ENCODE measurements at places on chromosomes 1 and 21.

DNA sequence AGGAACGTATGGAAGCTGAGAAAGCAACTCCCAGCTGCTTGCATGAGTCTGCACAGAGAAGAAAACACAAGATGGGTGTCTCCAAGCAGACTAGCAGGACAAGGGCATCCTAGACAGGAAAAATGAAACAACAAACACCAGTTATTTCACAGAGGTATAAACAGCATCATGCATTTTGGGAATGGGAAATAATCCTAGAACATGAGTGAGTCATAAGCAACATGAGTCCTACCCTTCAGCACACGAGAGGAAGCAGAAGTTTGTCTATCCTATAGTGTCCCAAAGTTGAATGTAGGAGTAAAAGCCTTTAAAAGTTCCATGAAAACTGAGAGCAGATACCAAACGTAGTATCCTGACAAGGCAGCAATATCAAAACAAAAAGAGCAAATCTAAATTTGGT lies 11.3 kb upstream of the FRRS1 start:
- no peak for DNase-seq

- no peak for DNase-seq
These were observed 119.8 kb downstream of the PLA2G4A start for GRCh38 chr1:186948535-186948934.

- DNase-seq: peak; percentile 70
These were observed 199.2 kb downstream of the DNM3 start for GRCh38 chr1:172040466-172040865.

DNA sequence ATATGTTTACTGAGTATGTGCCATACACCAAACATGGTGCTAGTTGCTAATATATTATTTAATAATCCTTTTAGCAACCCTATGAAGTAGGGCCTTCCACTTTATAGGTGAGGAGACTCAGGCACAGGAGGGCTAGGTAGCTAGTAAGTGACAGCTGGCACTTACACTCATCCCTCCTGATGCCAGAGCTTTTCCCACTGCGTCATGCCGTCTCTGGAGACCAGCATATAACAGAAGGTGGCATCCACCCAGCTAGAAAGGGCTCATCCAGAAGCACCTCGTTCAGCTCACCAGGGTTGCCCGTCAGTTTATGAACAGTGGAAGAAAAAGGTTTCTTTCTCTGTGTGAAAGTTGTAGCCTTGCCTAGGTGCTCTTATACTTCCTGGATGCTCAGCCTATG lies 108.9 kb downstream of the NOS1AP start:
- DNase-seq: no peak

DNA sequence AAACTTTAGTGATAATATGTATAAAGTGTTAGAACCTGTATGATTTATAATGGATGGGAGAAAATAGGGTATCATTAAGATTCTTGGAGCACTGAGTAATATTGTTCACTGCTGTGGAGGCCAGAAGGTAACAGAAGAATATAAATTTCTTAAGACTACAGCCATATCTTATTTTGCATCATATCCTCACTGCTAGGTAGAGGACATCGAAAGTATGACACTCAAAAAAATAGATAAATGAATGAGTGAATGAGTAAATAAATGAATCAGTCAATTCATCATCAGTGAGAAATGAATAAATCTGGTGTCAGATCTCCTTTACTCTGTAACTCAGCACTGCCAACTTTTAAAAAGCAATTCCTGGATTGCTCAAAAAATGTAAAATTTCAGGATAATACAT lies 33.2 kb downstream of the RGS13 start:
- no peak for DNase-seq

DNA sequence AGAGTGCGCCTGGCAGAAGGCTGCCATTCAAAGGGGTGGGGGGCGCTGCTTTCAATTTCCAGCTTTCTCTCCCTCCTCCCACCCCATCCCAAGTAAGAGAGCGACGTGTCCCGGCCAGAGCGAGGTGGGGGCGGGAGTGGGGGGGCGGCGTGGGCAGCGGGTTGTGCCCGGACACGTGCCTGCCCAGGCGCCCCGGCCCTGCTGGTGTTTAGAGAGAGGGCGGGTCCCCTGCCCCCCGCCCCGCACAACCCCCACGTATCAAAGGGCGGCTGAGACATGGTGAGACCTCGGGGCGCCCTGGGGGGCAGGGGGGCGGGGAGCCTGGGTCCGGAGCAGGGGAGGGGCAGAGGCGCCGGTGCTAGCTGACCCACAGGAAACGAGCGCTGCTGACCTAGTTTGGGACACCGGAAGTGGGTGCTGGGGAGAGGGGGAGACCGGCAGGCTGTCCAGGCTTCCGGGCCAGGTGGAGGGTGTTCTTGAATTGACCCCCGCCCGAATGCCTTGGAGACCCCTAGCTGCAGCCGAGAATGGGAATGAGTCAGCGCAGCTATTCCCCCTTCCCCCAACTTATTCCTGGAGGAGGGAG lies 1.3 kb downstream of the ZBTB7B start:
- peak; percentile 73 for DNase-seq

DNA sequence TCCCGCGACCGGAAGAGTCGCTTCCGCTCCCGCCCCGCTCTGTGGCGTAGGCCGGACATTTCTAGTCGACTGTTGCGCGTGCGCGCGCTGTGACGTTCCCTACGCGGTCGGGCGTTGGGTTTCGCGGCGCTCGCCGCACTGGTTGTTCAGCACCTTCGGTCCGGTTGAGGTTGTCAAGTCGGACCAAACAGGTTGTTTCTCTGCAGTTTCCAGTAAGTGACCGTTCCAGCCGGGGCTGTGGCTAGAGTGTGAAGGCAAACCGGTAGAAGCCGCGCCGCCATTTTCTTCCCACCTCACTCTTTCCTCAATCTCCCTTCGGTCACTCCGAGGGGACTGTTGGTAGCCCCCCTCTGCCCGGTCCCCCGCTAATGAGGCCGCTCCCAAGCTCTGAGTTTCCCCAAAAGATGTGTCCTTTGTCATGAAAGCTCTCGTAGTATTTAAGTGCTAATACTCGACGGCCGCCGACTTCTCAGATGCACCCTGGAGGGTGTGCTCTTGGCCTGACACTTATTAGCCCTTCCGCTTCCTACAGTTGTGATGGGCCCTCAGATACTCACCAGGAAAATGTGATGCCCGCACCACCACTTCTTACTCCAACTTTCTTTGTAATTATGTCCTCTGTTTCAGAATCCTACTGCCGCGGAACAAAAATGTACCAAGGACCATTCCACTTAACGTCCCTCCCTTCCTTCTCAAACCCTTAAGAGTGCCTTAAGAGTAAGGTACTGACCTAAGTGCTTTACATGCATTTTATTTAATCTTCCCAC lies 56.3 kb downstream of the TRAF5 start:
- peak; percentile 95 for DNase-seq

DNA sequence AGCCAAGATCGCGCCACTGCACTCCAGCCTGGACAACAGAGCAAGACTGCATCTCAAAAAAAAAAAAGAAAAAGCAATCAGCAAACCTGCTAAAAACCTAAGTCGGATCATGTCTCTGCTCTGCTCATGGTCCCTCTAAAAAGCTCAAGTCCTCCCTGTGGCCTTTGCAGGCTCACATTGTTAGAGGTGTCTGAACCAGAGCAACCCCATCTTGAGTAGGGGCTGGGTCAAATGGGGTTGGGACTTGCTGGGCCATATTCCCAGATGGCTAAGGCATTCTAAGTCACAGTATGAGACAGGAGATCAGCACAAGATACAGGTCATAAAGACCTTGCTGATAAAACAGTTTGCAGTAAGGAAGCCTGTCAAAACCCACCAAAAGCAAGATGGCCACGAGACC lies 3.0 kb upstream of the DRAXIN start:
- DNase-seq: no peak

GRCh38 chr1:31105646-31106045 lies 40.1 kb upstream of the PUM1 start:
- DNase-seq: no peak

GRCh38 chr1:31521761-31522555 lies 54.4 kb upstream of the TINAGL1 start:
- no peak for DNase-seq

GRCh38 chr1:26477446-26478152 lies 5.4 kb downstream of the HMGN2 start:
- no peak for DNase-seq

DNA sequence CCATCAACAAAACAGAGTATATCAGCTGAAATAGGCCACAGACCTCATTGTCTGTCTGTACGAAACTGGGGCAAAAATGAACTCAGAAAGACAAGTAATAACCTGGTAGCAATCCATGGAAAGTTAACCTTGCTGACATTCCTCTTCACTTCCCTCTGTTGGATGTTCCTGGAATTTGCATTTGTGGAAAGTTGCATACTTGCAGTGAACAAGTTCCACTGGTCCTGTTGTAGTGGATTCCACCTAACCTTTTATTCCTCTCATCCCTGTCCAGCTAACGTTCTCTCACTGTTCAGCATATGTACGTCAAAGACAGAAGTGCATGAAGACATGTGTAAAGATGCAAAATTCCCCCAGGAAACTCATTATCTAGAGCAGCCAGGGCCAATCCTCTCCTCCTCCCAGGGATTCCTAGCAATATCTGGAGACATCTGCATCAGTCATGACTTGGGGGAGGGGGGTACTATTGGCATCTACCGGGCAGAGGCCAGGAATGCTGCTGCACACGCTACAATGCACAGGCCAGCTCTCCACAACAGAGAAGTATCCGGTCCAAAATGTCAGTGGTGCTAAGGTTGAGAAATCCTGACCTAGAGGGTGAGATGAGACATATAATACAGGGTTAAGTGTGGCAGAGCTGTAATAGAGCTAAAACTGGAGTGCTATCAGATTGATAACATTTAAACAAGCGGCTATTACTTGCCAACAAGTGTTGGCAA lies 8.2 kb downstream of the LPAR3 start:
- DNase-seq: peak; percentile 39

- DNase-seq: no peak
These were observed 38.6 kb downstream of the LPGAT1 start for GRCh38 chr1:211791979-211792378.

DNA sequence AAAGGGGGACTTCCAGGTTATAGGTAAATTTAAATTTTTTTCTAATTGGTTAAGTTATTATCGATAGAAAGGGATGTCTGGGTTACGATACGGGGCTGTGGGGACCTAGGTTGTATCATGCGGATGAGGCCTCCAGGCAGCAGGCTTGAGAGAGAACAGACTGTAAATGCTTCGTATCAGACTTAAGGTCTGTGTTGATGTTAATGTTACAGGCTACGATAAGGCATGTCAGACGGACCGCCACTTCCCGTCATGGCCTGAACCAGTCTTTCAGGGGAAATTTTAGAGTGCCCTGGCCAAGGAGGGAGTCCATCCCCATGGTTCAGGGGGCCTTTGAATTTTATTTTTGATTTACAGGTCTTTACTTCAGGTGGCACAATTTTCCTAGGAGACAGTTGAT lies 16.7 kb downstream of the ABCG1 start:
- no peak for DNase-seq

- DNase-seq: no peak
These were observed 1095.5 kb downstream of the PLA2G4A start for GRCh38 chr1:187924252-187924651.

DNA sequence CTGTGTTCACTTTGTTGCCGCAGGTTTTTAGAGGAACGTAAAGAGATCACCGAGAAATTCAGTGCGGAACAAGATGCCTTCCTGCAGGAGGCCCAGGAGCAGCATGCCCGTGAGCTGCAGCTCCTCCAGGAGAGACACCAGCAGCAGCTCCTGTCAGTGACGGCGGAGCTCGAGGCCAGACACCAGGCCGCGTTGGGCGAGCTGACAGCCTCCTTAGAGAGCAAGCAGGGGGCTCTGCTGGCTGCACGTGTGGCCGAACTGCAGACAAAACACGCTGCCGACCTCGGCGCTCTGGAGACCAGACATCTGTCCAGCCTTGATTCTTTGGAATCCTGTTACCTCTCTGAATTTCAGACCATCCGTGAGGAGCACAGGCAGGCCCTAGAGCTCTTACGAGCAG lies 42.6 kb downstream of the PCNT start:
- DNase-seq: no peak

DNA sequence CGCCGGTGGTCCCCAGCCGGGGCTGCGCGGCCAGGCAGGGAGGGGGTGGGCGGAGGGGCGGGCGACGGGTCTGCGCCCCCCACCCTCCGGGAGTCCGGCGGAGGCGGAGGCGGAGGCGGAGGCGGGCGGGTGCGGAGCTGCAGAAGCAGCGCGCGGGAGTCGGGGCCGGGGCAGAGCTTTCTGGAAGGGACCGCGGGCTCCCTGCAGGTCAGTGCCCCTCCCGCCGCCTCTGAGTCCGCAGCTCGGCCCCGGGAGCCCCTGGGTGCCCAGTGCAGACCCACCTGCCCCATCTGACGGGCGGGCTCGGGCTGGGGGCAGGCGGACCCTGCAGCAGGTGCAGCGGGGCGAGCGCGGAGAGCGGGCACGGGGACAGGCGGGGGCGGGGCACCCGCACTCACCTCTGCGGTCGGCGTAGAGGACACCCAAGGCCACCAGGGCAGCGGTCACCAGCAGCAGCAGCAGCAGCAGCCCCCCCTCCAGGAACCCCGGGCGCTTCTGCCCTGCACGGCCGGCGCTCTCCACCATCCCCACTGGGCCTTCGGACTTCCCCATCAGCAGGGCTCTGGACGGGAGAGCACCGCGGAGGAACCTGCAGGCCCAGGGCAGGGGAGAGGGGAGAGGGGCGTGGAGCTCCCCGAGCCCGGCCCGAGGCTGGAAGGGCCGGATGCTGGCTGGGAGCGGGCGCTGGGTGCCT lies 3.7 kb downstream of the MMEL1 start:
- DNase-seq: no peak

- peak; percentile 54 for DNase-seq
These were observed 742.0 kb downstream of the ADGRL2 start for GRCh38 chr1:82542766-82543165.

DNA sequence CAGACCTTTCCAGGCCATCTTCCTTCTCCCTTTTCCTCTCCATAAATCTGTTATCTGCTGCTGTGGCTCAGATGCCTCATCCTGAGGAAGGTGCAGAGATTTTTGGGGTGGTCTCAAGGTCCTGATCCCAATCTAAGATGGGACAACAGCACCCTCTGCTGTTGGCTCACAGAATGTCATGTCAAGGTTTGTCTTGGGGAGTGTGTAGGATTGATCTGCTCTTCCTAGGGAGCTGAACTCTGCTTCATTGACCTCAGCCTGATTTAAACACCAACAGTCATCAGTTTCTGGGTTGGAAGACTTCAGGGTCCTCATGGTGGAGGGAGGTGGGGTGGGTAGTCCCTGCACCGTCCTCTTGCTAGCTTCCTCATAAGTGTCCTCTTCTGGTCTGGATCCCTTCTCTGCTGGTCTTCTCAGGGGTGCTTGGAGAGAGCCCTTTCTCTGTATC lies 62.8 kb upstream of the LAX1 start:
- peak; percentile 68 for DNase-seq

DNA sequence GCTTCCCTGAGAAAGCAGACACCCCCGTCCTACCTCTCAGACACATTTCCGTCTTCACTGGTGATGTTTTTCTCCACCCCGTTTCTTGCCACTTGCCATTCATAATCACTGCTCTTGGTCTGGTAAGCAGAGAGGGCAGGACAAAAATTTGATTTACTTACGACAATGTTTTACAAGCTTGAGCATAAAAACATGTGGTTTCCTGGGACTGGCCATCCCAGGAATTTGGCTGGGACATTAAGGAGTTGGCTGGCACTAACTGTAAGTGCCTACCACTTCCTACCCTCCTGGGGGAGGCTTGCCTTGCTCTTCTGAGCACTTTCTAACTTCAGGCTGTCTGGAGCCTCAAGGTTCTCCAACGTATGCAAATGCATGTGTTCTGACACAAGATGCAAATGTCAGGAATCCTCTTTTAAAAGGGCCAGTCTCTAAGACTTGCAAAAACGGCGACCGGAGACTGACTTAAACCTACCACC lies 24.2 kb downstream of the ZBTB18 start:
- DNase-seq: no peak

GRCh38 chr1:51644533-51645197 lies 27.8 kb downstream of the OSBPL9 start:
- DNase-seq: peak; percentile 75

- no peak for DNase-seq
These were observed 30.5 kb downstream of the CCDC185 start for GRCh38 chr1:223423641-223424233.

- no peak for DNase-seq
These were observed 949.4 kb upstream of the ADGRL4 start for GRCh38 chr1:79955966-79956365.
